Bronchial epithelial cell (primary cell): ENCODE measurements at places on chromosomes 16 and 17. TPM values are rescaled to one million over a fixed set of nuclear protein-coding genes. Genes with fewer than 3 reads are reported as not detected.

TMEM231 gene
- 5.2 and 9.7 TPM in 2 replicates for total RNA-seq

ENPP7 gene
- total RNA-seq, result not detected in 2 replicates

TAC4 gene
- not detected in 2 replicates for total RNA-seq

TLCD3B gene
- total RNA-seq, result not detected in 2 replicates

MTHFSD gene
- total RNA-seq, result 13.2 and 19.7 TPM in 2 replicates

KRTAP4-9 gene
- not detected in 2 replicates for total RNA-seq

PHOSPHO1 gene
- total RNA-seq, result not detected in 2 replicates

RABEP2 gene
- total RNA-seq, result 20.3 and 30.0 TPM in 2 replicates

TPPP3 gene
- 0.13 TPM in 1 of 2 replicates, not detected in the other for total RNA-seq

HOXB5 gene
- not detected in 2 replicates for total RNA-seq

SMIM22 gene
- total RNA-seq, result 0.79 and 9.0 TPM in 2 replicates

ADGRG3 gene
- 0.13 TPM in 1 of 2 replicates, not detected in the other for total RNA-seq

FBXO39 gene
- total RNA-seq, result 0.13 TPM in 1 of 2 replicates, not detected in the other

IL17C gene
- under 0.01 TPM in 1 of 2 replicates, not detected in the other for total RNA-seq

CFAP97D1 gene
- not detected in 2 replicates for total RNA-seq

DNAAF8 gene
- total RNA-seq, result under 0.01 and 0.26 TPM in 2 replicates

MRPS23 gene
- 40.5 and 49.7 TPM in 2 replicates for total RNA-seq

GJC1 gene
- 0.53 and 2.4 TPM in 2 replicates for total RNA-seq

CARD14 gene
- 1.6 and 8.7 TPM in 2 replicates for total RNA-seq

KRTAP9-2 gene
- not detected in 2 replicates for total RNA-seq

GLP2R gene
- total RNA-seq, result under 0.01 TPM in 1 of 2 replicates, not detected in the other

SULT1A2 gene
- total RNA-seq, result 0.51 TPM in 1 of 2 replicates, not detected in the other

MMP25 gene
- under 0.01 and 0.13 TPM in 2 replicates for total RNA-seq

HSPB9 gene
- total RNA-seq, result not detected in 2 replicates

CA7 gene
- total RNA-seq, result not detected in 2 replicates

KRTAP16-1 gene
- total RNA-seq, result not detected in 2 replicates

TEKT1 gene
- total RNA-seq, result not detected in 2 replicates

ACSM3 gene
- 1.8 and 4.6 TPM in 2 replicates for total RNA-seq

TP53TG3C gene
- not detected in 2 replicates for total RNA-seq

RHBDL1 gene
- total RNA-seq, result 9.2 and 14.0 TPM in 2 replicates

GNG13 gene
- total RNA-seq, result not detected in 2 replicates

ACSF2 gene
- total RNA-seq, result 14.7 and 16.6 TPM in 2 replicates

KRTAP3-2 gene
- total RNA-seq, result not detected in 2 replicates

CTRB1 gene
- total RNA-seq, result not detected in 2 replicates

CACNA1G gene
- not detected in 2 replicates for total RNA-seq

ZNF668 gene
- 6.5 and 8.2 TPM in 2 replicates for total RNA-seq

ITPRIPL2 gene
- total RNA-seq, result 16.8 and 18.7 TPM in 2 replicates

LPO gene
- not detected in 2 replicates for total RNA-seq

CLDN6 gene
- not detected in 2 replicates for total RNA-seq

HID1 gene
- total RNA-seq, result 5.5 and 6.4 TPM in 2 replicates

ADAP2 gene
- 3.4 and 19.6 TPM in 2 replicates for total RNA-seq

CA5A gene
- total RNA-seq, result not detected in 2 replicates

KRT24 gene
- 1.6 and 9.1 TPM in 2 replicates for total RNA-seq

KCNH4 gene
- total RNA-seq, result not detected in 2 replicates

USP36 gene
- total RNA-seq, result 18.8 and 21.6 TPM in 2 replicates

NPIPA3 gene
- 0.53 and 2.0 TPM in 2 replicates for total RNA-seq

SLC16A13 gene
- total RNA-seq, result 0.26 and 1.2 TPM in 2 replicates

CETP gene
- not detected in 2 replicates for total RNA-seq

STX1B gene
- under 0.01 TPM in 1 of 2 replicates, not detected in the other for total RNA-seq

KRT28 gene
- total RNA-seq, result not detected in 2 replicates

SALL1 gene
- not detected in 2 replicates for total RNA-seq

ASPA gene
- not detected in 2 replicates for total RNA-seq

DPH1 gene
- 10.8 and 14.7 TPM in 2 replicates for total RNA-seq

TCAP gene
- total RNA-seq, result 0.51 TPM in 1 of 2 replicates, not detected in the other

FADS6 gene
- total RNA-seq, result 0.26 TPM in 1 of 2 replicates, not detected in the other

DHRS7C gene
- total RNA-seq, result not detected in 2 replicates

C16orf54 gene
- total RNA-seq, result not detected in 2 replicates
